GOT3 (cell line): ENCODE measurements at places on chromosomes 12 and 14.

DNA sequence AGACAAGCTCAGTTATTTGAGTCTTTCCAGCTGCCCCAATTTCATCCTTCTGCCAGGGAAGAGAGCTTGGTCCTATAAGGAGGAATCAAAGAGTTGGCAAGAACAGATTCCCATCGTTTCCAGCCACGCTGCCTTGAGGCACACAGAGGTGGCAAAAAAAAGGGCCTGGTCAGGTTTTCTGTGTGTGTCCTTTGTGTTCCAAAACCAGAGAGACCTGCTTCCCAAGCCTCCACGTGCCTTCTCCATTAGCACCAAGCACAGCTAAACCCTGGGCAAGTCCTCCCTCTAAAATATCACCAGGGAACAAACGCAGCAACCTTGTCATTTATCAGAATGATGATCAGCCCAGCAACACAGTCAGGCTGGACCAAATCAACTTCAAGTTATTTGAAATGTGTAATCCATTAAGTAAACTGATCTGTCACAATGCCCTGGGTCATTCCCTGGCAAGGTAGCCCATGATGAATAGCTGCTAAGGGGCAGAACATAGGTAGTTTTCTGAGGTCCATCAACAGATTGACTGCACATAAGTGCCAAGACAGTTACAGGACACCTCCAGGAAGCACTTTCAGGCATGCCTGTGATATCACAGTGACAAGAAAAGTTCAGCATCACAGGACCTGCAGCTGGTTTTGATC, 28.6 kb upstream of the C12orf42 start:
- no peak for DNase-seq

- no peak for DNase-seq
Measured at GRCh38 chr12:111523587-111524167, 75.4 kb downstream of the ATXN2 start.

DNA sequence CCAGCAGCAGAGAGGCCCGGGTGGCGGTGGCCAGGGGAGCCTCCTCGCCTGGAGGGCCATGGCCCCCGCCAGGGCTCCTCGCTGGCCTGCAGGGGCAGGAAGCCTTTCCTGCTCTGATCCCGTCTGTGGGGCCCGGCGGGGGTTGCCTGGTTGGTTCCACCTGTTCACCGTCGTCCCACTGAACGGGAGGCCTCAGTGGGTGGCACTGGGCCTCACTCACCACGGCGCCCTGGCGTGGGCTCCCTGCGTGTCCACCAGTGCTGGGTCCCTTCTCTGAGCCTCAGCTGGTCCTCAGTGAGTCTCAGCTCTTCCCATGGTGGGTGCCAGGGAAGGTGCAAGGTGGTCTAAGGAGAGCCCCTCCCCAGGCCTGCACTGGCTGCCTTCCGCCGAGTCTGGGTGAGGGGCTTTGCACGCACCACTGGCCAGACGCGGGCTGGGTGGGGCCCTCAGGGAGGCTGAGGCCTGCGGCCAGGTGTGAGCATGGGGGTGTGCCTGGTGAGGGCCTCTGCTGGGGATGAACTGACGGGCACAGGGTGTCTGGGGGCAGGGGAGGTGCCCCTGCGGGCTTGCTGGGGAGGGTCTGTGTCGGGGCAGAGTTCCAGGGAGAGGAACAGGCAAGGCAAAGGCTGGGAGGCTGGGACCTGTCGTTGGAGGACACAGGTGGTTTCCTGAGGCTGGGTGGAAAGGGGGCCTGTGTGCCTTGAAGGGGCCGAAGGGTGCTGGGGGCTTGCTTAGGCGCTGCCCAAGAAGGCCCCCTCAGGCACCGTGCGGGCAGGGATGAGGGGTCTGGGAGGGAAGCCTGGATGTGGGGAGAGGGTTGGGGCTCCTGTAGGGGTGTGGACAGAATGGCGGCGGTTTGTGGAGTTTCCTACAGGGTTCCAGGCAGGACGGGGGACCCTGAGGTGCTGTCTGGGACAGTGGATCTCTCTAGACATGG, 339.8 kb downstream of the TMEM121 start:
- no peak for DNase-seq

DNA sequence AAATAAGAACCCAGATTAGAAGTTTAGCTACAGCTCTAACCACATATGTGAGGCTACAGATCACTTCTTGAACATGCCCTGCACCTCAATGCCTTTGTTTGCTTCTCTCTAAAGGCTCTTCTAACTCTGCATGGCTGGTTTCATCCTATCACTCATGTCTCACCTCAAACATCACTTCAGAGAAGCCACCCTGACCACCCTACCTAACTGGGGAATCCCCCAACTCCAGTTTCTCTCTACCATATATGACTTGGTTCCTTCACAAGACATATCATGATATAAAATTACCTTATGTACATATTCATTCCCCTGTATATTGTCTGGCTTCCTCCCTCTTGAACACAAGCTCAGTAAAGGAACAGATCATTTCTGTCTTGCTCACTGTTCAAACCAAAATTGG, 250.2 kb upstream of the GRIP1 start:
- no peak for DNase-seq

DNA sequence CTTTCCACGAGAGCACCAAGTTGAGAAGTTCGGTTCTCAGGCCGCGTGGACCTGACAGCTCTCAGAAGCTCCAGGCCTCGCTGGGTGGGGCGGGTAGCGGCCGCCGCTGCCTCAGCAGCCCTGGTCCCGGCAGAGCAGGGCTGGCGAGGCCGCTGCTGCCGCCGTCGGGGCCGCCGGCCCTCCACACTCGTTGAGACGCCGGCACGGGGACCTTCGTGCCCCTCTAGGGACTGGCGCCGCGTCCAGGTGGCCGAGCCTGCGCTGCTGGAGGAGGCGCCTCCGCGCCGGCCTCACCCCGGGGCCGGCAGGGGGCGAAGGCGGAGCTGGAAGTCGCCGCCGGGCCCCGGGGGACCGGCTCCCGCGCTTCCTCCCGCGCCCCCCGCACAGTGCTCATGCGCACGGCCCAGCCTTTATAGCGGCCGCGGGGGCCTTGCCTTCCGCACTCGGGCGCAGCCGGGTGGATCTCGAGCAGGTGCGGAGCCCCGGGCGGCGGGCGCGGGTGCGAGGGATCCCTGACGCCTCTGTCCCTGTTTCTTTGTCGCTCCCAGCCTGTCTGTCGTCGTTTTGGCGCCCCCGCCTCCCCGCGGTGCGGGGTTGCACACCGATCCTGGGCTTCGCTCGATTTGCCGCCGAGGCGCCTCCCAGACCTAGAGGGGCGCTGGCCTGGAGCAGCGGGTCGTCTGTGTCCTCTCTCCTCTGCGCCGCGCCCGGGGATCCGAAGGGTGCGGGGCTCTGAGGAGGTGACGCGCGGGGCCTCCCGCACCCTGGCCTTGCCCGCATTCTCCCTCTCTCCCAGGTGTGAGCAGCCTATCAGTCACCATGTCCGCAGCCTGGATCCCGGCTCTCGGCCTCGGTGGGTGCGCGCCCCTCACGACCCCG, at the start of gene COCH:
Gene COCH (plus strand): TSS at position 440 of the 879 bp plus-strand sequence. CDS start 380 bp downstream, at position 820.
- no peak for DNase-seq

- DNase-seq = no peak
Measured at GRCh38 chr14:104307246-104307626, 168.8 kb downstream of the KIF26A start.

- DNase-seq = no peak
Measured at GRCh38 chr12:98814254-98814653, 169.2 kb downstream of the APAF1 start.

DNA sequence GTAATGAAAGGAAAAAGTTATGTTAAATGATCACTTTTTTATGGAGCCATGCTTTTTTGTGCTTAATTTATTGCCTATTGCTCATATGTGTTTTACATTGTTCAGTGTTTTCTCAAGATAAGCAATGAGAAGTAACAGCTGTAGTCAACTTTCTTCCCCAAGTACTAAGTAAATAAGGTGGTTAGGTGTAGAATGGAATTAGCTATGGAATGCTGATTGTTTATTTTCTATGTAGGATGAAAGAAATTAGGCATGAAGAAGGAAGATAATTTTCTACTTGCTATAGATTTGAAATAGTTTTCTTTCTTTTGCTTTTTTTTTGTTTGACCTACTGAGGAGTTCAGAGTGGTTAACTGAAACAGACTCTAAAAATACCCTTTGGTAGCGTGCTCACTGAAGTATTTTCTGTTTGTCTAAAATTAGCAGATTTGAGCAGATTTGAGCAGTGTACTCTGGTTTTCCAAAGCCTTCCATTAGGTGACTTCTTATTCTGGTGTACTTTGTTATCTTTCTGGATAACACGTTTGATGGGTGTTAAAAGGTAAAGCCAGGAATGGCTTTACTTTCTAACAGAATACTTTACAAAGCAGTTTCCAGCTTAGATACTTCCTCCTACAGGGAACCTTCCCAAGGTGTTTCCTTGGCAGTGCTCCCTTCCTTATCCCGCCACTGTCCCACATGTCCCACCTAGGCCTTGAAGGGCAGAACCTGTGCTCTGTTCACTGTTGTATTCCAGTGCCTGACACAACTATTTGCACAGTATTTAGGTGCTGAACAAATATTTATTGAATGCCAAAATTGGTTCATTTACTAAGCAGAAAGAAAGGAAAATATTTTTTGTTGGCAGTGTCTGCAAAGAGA, 56.0 kb downstream of the RASSF3 start:
- no peak for DNase-seq

DNA sequence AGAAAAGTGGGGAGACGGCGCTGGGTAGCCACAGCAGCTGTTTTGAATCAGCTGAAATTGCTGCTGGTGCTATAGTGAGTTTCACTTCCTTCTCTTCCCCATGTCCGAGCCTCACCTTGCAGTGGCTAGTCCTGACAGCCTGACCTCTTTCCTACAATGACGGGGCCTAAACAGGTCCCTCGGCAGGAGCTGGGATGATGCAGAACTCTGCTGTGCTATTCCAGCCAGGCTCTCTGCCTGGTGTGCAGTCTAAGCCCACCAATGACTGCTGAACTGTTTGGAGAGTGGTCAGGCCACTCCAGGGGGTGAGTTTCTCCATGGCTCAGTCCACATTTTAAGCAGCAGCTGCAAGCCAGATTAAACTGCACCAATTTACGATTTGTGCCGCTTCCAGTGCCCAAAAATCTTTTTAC, 207.3 kb downstream of the TTC7B start:
- no peak for DNase-seq

- no peak for DNase-seq
Measured at GRCh38 chr12:13069380-13069779, 25.2 kb downstream of the FAM234B start.

- no peak for DNase-seq
Measured at GRCh38 chr14:85122690-85123089, 407.3 kb upstream of the FLRT2 start.

DNA sequence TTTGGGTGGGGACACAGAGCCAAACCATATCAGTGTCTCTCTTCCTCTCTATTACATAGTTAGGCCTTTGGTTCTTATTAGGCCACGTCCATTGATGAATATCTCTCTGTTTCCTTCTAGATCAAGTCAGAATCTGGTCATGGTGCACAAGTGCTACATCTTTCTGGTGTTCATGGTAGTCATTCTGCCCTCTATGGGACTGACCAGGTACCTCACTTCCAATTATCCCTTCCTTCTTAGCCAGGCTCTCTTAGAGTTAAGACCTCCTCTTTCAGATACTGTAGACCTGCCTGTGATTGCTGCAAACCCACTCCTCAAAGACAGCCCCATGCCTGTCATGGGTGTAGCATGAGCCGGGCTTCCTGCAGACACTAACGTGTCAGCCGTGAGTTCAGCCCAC, 25.2 kb downstream of the NGB start:
- DNase-seq = no peak

- DNase-seq = no peak
Measured at GRCh38 chr14:75991753-75992152, 6.2 kb downstream of the IFT43 start.

DNA sequence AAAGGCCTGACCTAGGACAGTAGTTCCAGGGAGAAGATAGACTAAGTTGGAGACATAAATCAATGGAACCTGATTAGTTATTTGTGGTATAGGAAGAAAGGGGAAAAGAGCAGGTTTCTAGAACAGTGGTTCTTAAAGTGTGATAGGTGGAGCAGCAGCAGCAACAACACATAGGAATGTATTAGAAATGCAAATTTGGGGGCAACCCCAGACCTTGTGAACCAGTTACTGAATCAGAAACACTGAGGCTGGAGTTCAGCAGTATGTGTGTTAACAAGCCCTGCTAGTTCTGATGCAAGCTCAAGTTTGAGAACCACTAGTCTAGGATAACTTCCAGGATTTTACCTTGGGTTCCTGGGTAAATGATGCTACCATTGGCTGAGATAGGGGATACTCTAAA, 308.7 kb downstream of the EMP1 start:
- DNase-seq = no peak

DNA sequence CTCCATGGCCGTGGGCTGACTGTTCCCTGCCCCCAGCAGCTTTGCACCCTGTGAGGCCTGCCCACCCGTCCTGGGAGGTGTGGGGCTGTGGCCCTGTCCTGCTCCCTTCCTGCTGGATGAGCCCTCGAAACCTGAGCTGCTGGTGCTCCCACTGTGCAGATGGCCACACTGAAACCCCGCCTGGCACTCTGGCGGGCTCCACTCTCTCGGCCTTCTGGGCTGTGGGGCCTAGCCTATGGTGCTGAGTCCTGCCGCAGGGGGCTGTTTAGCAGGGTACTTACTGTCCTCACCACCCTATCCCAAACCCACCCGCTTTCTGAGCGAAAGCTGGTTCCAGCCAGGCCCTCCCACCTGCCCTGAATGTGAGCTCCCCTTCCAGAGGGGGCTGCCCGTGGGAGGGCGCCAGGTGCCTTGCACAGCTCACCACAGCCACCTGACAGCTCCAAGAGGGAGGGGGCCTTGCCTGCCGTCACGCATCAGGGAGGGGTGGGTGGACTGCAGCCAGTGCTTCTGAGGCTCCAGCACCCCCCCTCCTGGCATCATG, 7.3 kb downstream of the SLC25A47 start:
- DNase-seq = no peak

GRCh38 chr12:83015390-83016217, 328.9 kb downstream of the TMTC2 start:
- no peak for DNase-seq
